ENCODE measurements at places on chromosomes 11 and 22.

DNA sequence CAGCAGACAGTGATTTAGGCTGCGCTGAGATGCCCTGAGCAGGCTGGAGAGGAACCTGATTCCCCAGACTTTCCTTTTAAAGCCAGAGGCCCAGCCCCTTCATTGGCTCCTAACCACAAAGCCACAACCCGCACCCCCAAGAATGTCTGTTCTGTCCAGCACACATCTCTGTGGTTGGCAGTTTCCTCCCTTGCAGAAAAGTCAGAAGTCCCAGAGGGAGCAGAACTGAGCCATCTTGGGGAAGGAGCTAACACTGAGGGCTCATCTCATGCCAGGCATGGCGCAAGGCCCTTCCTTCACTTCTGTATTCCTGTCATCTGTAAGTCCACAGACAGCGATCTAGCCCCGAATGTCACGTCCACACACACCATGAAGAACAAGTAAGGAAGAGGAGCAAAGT, 97.1 kb upstream of the SYT13 start:
- no peak for DNase-seq

- DNase-seq = no peak
Measured at GRCh38 chr11:2774173-2775082, 74.6 kb upstream of the KCNQ1OT1 start.

DNA sequence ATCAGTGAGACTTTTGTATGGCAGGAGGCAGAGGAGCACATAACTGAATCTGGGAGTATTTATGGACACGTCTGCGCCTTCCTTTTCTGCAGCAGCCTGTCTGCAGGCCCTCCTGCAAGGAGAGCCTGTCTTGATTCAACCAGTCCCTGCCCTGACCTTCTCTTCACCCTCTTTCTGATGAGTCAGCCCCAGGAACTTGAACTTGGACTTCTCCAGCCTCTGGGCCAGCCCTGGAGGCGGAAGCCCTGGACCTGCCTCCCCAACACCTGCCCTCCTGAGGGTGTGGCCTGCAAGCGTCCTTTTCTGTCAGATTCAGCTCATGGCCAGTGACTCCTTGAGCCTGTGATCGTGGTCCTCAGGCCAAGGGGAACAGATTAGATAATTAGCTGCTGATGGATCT, 20.0 kb downstream of the DAGLA start:
- no peak for DNase-seq

DNA sequence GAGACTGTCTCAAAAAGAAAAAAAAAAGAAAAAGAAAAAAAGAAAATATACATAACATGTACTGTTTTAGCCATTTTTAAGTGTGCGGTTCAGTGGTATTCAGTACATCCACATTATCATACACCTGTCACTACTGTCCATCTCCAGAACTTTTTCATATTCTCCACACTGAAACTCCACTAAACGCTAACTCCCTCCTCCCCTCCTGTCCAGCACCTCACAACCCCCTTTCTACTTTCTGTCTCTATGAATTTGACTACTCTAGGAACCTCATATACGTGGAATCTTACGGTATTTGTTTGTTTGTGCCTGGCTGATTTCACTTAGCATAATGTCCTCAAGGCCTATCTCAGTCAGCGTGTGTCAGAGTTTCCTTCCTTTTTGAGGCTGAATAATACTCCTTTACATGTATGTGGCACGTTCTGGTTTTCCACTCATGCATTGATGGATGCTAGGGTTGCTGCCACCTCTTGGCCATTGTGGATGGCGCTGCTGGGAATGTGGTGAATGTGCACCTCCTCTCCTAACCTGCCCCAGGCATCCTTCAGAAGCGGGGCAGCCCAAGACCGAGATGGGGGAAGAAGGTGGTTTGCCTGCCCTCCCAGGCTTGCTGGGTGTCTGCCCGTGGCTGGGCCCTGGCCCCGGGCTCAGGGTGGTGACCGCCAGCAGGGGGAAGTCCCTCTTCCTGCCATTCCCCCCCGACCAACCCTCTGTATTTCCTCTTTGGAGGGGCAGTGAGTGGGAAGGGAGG, 60.5 kb downstream of the BCR start:
- DNase-seq = peak; percentile 75

GRCh38 chr11:134464981-134465730, 53.1 kb upstream of the B3GAT1 start:
- no peak for DNase-seq

- no peak for DNase-seq
Measured at GRCh38 chr11:65486570-65487466, 12.0 kb upstream of the MALAT1 start.

GRCh38 chr11:131572423-131572822, 202.0 kb downstream of the NTM start:
- DNase-seq = no peak

DNA sequence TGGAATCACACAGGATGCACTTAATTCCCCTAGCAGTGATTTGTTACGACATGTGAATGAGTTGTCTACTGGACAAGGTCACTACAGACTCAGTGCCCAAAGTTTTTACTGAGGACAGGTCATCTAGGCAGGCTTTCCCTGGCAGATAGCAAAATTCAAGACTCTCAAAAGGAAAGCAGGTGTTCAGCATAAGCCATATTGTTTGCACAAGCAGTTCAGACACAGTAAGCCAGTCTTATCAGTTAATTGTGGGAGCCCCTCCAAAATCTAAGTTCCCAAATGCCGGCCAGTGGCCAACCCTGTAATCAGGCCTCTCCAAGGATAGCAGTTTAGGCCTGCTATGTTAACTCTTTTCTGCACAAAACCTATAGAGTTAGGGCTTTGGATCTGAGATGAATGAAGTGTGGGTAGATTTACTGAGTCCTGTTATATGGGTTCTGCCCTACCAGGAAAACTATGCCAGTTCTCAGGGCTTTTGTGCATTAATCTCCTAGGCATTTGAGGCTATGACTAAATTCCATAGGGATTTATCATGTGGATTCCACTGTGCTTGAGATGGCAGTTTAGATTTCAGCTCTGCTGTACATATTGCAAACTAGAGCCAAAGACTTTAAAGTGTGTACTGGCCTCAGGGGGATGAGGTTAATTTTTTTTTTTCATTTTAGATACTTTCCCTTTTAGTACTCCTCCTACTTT, 4.8 kb upstream of the ARHGEF12 start:
- no peak for DNase-seq

GRCh38 chr11:75894036-75894585, 79.1 kb downstream of the UVRAG start:
- DNase-seq = no peak

GRCh38 chr11:119671561-119672015, 57.4 kb downstream of the NECTIN1 start:
- DNase-seq = no peak

DNA sequence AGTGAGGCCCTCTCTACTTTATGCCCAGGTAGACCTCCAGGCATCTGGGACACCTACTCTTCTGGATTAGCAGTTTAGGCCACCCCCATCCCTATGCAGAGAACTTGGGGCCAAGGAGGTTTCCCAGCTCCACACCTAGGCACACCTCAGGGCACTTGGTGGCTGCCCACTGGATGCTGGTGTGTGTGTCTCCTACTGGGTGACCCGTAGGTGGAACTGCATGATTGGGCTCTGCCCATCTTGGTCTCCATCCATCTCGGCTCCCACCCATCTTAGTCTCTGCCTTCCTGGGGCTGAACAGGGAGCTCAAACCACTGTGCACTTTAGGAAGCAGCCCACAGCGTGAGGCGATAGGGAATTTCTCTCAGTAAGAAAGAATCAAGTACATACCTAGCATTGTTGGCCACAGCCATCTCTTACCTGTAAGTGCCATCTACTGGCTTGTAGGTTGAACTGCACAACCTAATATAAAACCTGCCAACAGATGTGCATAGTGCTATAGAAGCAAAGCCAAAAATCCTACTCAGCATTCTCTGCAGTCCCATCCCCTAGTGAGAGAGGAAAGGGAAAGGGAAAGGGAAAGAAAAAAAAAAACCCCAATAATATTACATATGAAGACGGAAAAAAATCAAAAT, 61.6 kb upstream of the PTPN5 start:
- DNase-seq = peak; percentile 8

- DNase-seq = peak; percentile 37
Measured at GRCh38 chr22:39090426-39091064, 6.5 kb upstream of the APOBEC3H start.

- DNase-seq = no peak
Measured at GRCh38 chr11:47383071-47383470, 4.7 kb upstream of the SPI1 start.

DNA sequence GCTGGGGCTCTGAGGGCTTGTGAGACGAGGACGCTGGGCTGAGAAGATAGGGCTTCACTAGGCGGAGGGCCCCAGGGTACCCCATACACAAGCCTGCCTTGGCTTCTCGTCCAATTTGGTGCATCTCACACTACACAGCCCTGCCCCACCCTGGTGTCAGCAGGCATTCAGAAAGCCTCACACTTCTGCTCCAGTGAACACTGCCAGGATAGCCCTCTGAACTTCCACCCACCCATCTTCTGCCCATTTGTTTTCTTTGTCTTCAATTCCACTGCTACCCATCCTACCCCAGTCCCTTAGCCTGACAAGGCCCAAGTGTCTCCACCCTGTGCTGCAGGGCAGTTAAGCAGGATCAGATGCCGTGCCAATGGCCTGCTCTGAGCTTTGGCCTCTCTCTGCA, 1.9 kb upstream of the BUD13 start:
- peak; percentile 29 for DNase-seq

- DNase-seq = peak; percentile 70
Measured at GRCh38 chr11:66334605-66335442, 1.4 kb downstream of the RIN1 start.

GRCh38 chr22:23128269-23129108, 13.3 kb downstream of the RSPH14 start:
- DNase-seq = peak; percentile 98

DNA sequence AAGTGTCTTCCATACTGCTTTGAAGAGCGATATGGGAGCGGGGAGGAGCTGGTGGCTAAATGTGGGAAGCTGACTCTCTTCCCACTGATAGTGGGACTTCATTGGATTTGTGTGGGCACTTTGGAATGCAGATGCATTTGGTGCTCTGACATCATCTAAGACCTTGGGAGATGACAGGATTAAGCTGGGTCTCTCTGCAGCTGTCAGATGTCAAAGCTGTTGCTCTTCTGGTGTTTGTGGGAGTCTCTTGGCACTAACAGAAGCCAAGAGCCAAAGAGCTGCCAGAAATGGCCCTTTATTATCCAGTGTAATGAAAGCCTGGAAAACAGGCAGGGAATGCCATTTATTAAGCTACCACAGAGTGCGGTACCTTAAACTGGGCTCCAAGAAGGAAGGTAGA, 20.6 kb downstream of the GRAMD1B start:
- no peak for DNase-seq

GRCh38 chr11:65354265-65355012, at the start of gene TIGD3:
Gene TIGD3, plus strand, starts transcription at chr11:65354751. Its CDS starts 1,058 bp downstream, at chr11:65355809.
- peak; percentile 100 for DNase-seq

- DNase-seq = peak; percentile 22
Measured at GRCh38 chr11:44623731-44624491, 58.4 kb downstream of the CD82 start.

DNA sequence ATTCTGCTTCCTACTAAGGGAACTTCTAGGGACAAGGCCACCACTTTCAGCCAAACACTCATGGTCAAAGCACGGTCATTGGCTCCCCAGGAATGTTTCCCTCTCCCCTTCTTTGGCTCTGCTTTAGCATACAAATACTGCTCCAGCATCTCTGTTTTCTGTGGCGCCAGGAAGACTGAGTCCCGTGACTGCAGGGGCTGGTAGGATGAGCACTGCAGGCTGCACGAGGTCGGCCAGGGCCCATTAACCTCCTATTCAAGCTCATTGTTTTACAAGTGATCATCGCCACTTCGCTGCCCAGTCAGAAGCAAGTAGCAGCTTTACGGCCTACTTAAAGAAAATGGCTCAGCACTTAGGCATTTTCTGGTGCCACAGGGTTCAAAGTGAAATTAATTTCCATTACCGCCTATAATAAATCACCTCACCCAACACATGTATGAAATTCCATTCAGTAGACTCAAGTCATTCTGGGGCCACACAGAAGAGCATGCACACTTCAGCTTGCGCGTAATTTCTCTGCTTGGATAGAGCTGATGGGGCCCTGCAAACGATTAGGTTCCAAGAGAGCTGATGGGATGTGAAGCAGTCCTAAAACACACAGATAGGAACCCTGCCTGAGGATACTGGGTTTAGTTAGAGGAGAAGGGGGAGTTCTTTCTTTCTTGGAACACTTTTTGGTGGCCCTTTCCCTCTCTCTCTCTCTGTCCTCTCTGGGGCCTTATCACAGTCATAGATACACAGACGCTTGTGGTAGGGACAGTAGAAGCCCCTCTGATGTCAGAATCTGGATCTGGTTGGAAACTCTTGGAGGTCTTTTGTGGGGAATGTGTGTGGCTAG, 173.7 kb downstream of the KIF18A start:
- peak; percentile 20 for DNase-seq

DNA sequence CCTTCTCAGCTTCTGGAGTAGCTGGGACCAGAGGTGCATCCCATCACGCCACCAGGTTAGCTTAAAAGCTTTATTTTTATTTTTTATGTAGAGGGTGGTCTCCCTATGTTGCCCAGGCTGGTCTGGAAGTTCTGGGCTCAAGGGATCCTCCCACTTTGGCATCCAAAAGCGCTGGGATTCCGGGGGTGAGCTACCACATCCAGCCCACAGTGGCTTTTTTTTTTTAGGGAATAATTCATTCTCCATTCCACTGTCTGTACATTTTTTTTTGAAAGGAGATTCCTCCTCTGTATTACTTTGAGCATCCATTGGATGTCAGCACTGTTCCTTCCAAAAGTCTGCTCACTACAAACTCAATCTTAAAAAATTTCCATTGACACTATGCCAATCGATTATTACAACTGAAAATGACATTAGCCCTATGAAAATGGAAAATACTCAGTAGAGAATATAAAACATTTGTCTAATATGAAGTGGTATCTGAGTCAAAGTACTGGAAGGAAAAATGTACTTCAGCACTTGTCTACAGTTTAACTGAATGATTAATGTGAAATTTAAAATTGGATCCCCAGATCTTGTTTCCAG, 1.3 kb upstream of the LPXN start:
- no peak for DNase-seq

GRCh38 chr22:40189997-40190396, 12.3 kb downstream of the TNRC6B start:
- no peak for DNase-seq

GRCh38 chr11:109851780-109852390, 241.3 kb upstream of the ZC3H12C start:
- DNase-seq = no peak

- DNase-seq = no peak
Measured at GRCh38 chr11:57497303-57498247, 17.9 kb downstream of the SLC43A1 start.

- no peak for DNase-seq
Measured at GRCh38 chr11:103768816-103769215, 267.6 kb upstream of the DDI1 start.

- no peak for DNase-seq
Measured at GRCh38 chr22:40031766-40032470, 37.2 kb downstream of the FAM83F start.

All from H7 (cell line).